ENCODE measurements at places on chromosomes 6 and 20.

- DNase-seq = no peak
These were observed 5.6 kb upstream of the TREML4 start for GRCh38 chr6:41222513-41222912.

- DNase-seq = no peak
These were observed 92.3 kb upstream of the FUT9 start for GRCh38 chr6:95923518-95923917.

DNA sequence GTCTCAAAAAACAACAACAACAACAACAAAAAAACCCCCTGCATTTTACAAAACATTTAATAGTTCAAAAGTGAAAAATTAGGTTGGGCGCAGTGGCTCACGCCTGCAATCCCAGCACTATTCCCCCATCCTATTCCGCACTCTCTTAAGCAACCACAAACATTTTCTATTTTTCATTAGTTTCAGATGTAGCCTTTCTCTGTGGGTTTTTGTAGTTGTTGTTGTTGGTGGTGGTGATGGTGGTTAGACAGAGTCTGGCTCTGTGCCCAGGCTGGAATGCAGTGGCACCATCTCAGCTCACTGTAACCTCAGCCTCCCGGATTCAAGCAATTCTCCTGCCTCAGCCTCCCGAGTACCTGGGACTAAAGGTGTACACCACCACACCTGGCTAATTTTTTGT is 6.4 kb upstream of the GMNN start:
- no peak for DNase-seq

DNA sequence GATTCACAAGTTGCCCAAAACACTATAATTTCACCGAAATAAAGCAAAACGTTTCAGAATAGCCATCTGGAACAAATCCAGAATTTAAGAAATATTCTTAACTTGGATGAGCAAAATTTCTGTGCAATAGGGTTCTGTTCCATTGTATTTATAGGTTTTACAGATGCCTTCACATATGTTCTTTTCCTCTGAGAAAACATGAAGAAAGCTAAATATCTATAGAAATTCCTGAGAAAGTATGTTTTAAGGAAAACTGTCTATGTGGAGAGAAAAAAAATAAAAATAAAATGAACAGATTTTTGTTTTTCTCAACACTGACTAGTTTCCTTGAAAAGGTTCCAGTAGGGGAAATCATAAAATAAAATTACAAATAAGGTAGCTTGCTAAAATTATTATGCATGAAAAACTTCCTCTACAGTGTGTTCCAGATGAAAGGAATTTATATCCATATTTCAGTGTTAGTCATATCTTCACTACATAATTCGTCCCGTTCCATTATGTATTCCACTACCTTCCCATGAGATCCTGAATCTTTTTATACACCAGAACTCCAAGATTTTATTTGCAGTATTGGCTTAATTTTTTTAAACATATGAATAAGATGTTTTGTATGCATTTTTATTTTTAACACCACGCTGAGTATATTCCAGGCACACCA is 42.4 kb upstream of the TMX4 start:
- DNase-seq = no peak

GRCh38 chr6:122653094-122653493 is 42.9 kb downstream of the PKIB start:
- no peak for DNase-seq

Data from stimulated activated CD4-positive, alpha-beta T cell treated with anti-CD3 and anti-CD28 coated beads, Interleukin-1b, Interleukin-23, amount 100 ng/mL, for 48 hours (primary cell).